ENCODE measurements at places on chromosomes 12 and 14.

GRCh38 chr12:44930972-44931600 is 55.0 kb upstream of the NELL2 start:
- DNase-seq, result peak; percentile 85

- DNase-seq, result no peak
These were observed 11.5 kb upstream of the TDRD9 start for GRCh38 chr14:103916636-103917262.

DNA sequence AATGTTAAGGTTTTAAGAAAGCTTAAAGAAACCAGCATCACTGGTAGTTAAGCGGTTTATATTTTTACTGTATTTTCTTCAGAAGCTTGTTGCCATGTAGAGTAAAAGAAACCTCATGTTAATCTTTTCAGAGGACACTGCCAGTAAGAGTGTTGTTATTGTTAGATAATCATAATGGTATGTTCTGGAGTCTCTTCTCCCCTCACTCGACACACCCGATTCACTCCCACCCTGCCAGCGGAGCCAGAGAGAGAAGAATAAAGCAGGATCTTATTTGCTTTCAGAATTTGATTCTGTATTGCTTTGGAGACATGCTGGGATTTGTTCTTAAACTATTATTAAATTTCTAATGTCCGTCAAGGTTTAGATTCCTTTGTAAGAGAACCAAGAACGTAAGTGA is 113.7 kb downstream of the SAMD4A start:
- DNase-seq, result no peak

DNA sequence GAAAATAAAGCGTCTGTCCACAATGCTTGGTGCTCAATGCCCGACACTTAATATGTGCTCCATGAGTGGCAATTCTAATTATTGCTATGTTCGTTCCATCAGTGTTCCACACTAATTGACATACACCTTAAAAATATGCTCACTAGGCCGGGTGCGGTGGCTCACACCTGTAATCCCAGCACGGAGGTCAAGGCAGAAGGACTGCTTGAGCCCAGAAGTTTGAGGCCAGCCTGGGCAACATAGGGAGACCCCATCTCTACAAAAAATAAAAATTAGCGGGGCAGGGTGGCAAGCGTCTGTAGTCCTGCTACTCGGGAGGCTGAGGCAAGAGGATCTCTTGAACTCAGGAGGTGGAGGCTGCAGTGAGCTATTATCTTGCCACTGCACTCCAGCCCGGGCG is 635 bp upstream of the HECTD4 start:
- DNase-seq, result no peak

GRCh38 chr12:69474456-69474855 is 4.3 kb downstream of the FRS2 start:
- DNase-seq, result no peak

- no peak for DNase-seq
These were observed 38.2 kb upstream of the HMGA2 start for GRCh38 chr12:65786041-65786440.

DNA sequence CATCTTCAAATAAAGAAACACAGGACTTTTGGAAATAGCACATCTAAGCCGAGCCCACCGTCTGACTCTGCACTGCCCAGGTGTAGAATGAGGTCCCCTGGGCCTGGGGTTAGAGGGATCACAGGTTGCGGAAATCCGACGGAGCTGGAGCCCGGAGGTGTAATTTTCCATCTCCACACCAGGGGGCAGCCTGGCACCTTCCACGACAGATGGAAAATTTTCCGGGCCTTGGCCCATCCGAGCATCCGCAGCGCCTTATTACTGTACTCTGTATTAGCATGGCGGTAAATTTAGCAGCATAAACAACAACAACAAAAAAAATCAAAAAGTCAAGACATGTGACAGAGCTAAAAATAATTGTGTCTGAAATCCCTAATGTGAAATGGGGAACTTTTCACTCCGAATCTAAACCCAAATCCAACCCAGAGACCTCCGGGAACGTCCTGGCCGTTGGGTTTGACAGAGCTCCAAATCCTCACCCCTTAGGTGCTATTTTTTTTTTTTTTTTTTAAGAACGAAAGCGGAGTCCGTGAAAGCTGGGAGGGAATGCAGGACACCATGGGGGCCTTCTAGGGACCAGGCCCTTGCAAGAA is 93.9 kb downstream of the KSR2 start:
- peak; percentile 78 for DNase-seq
